ENCODE measurements at places on chromosomes 12 and 14.

- no peak for DNase-seq
Observed at GRCh38 chr14:94113073-94113472, 2.5 kb downstream of the IFI27 start.

DNA sequence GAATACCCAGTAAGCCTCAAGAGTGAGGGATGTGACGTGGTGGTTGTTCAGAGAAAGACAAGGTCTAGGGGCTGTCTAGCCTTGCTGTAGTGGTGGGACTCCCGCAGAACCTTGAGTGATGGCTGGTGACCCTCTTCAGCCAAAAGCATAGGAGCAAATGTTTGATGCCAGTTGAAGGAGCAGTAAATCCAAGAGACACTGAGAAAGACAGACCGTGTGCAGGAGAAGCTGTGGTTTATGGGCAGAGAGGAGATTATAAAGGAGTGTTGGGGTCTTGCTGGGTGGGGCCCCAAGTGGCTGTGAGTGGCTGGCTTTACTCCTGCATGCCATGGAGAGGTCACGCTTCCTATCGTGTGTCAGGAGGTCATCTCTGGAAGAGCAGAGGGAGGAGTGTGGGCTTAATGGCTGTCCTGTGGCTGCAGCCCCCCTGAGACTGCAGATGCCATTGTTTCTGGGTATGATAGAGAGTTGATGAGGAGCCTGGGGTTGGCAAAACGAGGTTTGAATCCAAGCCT, 152.0 kb upstream of the CCND2 start:
- DNase-seq, result no peak

- no peak for DNase-seq
Observed at GRCh38 chr14:81430235-81430634, 30.1 kb upstream of the STON2 start.

DNA sequence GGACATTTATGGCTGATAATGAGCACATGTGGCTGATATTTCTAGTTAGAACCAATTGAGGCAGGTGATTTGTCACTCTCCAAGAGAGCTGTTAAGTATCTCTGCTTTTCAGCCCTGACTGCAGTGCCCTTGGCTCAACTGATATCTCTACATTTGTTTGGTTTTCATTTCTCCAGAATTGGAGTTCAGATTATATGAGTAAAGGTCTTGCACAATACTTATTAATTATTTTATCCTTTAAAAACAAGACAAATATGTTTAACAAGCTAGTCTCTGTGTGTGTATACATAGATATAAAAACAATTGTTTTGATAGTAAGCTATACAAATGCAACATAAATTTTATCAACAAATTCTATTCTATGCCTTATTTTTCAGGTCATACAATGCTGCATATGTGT, 105.2 kb downstream of the BRMS1L start:
- DNase-seq, result no peak

- no peak for DNase-seq
Observed at GRCh38 chr14:104211215-104211614, 72.8 kb downstream of the KIF26A start.

DNA sequence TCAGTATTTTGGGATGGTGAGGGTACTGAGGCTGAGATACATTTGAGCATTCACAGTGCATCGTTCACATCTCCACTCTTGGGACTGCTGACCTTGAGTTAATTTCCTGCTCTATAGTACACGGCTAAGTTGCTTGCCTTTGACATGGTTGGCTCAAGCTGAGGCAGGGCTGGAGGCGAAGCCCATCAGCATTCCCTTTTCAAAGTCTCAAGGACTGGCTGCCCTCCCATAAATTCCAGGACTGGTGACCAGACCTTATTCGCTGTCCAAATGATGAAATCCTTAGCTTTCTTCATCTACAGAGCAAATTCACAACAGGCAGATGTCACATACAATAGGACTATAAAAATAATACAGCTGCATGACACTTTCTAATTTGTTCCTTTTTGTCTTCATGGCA, 85.9 kb downstream of the SSPN start:
- no peak for DNase-seq

DNA sequence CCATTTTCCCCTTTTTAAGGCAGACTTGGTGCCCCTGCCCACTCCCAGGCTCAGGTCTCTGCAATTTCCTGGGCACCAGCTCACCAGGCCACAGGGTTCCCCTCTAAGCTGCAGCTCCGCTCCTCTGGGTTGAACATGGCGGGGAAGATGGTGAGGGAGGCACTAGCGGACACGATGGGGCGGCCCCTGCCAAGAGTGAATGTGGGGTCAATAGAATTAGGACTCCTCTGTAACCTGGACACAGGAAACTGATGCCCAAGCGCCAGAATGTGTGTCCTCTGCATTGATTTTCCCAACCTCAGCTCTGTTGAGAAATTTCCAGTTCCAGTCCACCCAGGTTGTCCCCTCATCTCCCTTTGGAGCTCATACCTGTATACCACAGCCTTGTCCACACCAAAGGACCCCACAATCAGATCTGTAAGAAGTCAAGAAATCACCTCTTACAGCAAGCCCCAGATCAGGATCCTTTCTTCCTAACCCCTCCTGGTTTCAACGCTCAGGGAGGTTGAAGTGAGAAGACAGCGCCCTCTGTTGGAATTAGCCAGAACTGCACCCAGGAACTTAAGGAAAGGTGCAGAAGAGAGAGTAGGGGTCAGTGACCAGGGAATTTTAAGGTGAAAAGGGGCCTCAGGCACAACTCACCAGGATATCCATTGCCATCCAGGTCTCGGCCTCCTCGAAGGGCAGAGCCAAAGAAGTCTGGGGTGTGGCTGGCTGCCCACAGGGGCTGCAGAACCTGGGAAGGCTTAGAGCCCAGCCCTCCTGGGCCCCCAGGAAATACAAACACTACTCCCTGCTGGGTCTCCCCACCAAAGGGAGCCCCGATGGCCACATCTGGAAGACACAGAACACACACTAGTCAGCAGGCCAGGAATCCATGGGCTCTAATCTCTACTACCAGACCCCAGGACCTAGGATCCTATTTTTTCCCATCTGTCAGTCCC, 14.7 kb downstream of the ITGA5 start:
- peak; percentile 72 for DNase-seq

DNA sequence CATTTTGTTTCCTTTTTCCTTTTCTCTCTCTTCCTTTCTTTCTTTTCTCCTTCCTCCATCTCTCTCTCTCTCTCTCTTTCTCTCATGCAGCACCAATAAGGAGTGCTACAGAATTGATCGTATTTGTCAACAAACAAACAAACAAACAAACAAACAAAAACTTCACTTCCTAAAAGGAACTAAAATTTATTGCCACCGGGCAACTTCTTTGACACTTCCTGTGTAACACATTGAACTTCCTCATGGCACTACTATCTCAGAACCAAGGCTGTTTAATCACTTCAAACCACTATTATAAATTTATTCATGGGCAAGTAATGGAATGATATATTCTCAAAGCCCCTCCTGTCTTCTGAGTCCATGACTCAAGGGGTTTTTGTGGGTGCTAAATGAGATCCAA, 51.3 kb downstream of the SERPINA3 start:
- DNase-seq, result no peak

GRCh38 chr14:55253276-55253675, 17.9 kb upstream of the FBXO34 start:
- no peak for DNase-seq

DNA sequence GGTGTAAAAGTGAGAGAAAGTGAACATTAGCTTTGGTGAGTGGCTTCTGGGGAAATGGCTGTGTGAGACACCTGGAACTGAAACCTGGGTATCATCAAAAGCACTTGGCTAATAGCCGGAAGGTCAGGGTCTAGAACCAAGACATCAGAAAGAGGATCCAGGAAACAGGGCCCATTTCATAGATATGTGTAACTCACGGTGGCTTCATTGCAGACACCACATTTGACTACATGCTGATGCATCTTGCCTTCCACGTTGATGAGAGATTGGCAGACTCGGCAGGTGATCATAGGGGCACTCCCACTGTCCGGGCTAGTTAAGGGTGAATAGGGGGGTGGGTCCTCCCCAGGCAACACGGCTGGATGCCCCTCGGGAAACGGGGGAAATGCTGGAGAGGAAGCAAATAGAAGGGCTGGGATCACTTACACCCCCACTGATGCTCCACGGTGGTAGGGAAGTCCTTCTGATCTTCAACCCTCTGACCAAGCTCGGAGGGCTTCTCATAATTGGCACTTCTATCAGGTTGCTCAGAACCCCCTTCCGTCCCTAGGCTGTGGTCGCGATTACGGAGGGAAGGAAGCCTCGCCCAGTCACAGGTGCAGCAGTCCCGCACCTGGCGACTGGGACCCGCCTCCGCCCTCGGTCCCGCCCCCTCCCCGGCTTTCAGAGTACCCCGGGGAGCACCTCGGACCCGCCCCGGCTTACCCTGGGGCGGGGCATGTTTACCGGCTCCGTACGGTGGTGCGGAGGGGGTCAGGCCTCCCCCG, 593 bp downstream of the PIP4P1 start:
- peak; percentile 67 for DNase-seq

DNA sequence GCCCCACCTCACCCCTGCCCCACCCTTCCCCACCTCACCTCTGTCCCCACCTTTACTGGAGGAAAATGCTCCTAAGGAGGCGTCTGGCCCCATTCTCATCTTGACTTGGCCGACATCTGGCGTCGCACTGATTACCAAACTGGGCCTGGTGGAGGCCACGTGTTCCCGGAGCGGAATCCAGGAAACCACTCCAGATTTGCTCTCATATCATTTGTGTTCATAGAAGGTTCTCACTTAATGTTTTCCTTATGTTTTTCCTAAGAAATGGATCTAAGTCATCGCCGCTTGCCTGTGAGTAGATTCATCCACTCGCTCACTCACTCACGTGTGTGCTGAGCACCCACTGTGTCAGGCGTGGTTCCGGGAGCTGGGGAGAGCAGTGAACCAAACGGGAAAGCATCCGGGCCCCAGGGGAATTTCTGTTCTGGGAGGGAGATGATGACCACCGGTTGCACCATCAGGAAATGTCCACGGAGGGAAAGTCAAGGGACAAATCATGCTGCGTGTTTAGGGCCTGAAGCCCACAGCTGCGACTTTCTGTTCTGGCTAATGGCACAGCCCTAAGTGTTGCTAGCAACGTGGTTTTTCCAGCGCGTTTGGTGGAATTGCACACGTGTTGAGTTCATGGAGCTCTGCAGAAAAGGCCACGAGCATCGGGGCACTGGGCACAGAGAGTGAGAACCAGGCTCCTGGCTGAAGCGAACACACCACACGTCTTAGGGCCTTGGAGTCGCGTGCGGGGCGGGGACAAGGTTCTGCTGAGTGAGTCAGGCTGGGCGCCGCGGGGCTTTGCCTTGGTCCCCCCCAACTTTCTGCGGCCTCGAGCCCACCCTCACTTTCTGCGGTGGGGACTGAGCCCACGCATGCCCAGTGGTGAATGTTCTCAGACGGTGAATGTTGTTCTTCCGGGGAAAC, 57.7 kb downstream of the ADGRD1 start:
- DNase-seq, result no peak

DNA sequence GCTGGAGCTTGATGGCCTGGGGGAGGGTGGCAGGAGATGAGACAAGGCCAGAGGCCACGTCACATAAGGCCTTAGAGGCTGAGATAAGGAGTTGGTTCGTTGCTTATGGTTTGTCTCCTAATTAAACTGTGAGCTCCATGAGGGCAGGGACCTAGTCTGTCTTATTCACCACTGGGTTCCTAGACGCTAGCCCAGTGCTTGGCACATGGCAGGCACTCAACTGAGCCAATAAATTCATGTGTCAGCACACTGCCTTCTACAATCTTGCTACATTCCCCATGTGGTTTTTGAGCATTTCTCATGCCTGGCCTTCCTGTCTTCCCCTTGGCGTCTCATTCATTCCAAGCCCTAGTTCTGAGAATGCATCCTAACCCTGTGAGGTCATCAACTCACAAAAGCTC, 92.5 kb upstream of the MED13L start:
- no peak for DNase-seq

DNA sequence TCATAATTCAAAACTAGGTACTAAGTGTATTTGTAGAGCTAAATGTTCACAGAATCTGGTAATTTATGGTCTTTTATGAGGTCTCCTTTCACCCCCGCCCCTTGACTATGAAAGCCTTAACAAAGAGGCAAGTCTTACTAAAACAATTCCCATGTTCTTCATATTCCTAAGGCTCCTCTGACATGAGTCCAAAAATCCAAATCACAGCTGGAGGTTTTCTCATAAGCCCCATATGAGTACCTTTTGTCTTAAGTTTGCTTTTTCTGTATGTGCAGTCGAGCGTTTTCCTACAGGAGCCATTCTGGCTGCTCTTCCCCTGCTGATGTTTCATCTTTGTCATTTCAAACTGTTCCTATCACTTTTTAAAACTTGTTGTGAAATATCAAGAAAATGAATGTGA, 55.2 kb downstream of the SIX1 start:
- DNase-seq, result no peak

GRCh38 chr12:43978556-43978955, 142.7 kb downstream of the TMEM117 start:
- no peak for DNase-seq

DNA sequence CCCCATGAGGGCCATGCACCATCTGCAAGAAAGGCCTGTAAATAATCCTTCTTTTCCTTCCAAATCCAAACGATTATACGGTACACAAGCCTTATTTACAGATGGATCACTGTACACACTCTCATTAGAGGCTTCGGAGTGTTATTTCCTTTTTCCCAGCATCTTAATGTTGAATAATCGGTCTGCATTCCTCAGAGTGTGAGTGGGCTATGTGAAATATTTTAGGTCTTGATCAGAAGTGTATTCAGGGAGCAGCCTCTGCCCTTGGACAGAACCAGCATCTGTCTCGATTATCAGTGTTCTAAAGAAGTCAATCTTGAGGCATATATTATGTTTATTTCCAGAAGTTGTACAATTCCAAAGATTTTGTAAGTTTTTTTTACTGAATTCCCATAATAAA, 340.6 kb downstream of the SEC23A start:
- no peak for DNase-seq

DNA sequence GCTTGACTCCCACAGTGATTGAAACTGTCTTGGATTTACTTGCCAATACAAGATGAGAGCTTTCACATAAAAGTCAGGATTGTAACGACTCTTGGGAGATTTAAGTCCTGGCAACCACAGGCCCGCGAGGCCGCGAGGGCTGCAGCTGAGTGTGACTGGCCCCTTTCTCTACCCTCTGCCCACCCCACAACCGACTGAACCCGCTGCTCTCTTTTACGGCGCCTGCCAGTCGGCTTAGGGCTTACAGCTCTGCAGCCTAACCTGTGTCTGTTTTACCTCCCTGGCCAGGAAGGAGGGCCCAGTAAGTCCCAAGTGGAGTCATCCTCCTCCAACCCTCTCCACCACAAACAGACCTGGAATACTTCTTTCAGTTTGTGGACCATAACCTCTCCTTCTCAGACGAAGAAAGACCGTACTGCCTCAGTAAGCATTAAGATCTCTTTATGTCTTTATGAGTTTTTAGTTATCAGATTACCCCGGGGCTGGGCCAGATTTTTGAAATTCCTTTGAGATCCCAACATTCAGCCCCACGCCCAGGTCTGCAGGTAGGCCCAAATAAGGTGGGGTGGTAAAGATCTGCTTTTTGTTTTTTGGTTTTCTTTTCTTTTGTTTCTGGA, 12.6 kb upstream of the TIGAR start:
- DNase-seq, result no peak
